ENCODE measurements at places on chromosomes 4 and X. TPM values are rescaled to one million over a fixed set of nuclear protein-coding genes. Genes with fewer than 3 reads are reported as not detected.

The PDZD11 gene
- 48.6 TPM for polyA plus RNA-seq

The ARMCX5 gene
- polyA plus RNA-seq: 18.5 TPM

- no peak for DNase-seq
Observed at GRCh38 chrX:113726898-113727297, 857.0 kb upstream of the HTR2C start.

- no peak for DNase-seq
Observed at GRCh38 chr4:185217408-185217975, 8.1 kb downstream of the SNX25 start.

DNA sequence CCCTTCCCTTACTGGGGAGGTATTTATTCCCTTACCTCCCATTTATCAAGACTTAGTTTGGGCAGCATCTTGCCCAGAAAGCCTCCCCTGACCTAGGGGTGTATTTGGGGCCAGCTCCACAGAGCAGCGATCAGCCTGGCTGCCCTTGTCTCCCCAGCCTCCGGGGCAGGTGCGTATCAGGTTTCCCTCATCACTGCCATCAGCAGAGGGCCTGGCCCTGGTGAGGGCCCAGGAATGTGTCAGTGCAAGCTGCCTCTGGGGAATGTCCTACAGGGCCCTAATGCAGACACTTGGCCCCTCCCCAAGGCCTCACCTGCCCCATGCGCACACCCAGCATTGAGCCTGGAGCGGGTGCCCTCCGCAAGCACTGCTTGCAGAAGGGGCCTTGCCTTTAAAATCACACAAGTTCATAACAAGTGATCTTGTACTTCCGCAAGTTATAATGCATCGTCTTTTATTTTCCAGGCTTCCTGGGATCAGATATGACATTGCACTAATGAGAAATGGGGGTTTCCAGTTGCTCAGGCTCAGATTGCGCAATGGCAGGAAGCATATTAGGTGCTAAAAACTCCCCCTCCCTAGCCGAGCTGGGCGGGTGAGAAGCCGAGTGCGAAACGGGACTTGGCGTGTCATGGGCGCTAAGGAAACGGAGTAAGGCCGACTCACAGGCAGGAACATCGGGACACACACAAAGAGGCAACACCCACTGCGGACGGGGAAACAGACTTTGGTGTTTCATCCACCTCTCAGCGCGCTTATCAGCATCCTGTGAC lies 25.4 kb upstream of the AFAP1 start:
- DNase-seq: no peak

GRCh38 chr4:158295053-158295452 lies 84.8 kb downstream of the TMEM144 start:
- peak; percentile 44 for DNase-seq

DNA sequence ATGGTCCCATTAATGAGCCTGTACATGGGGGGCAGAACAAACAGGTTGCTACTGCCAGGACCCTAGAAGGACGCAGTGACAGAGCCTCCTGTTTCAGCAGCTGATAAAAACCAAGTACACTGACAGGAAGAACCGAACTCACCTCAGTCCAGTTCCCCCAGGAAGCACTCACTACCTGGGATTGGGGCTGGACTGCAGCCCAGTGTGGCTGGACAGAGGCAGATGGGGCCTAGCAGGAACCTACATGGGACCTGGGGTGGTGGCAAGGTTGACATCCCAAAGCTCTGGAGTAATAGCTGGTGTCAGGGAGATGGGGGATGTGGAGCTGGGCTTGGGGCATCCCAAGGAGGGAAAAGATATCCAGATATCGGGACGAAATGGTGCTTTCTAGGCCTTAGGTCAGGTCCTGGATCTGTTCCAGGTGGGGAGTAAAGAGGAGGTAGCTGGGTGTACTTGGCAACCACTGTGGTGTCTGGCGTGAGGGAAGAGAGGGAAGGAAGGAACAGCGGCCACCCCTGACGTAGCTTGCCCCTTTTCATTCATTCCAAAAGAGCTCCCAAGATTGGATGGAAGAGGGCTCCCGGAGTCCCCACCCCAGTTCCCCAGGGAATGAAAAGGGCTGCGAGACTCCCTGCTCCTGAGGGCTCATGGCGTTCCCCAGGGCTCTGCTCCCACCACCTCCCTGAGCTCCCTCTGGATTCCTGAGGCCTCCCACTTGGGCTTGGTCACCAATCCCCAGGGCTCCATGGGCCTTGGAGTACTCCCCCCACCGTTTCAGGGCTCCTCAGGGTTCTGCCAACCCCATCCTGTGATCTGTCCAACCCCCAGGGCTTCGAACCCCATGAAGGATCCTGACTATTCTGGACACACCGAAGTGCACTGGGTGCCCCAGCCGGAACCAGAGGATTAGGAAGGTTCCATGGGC lies 4.5 kb downstream of the EMD start:
- DNase-seq: no peak

Measured in large intestine (tissue), 12 donors.